ENCODE measurements at places on chromosomes 2 and 18.

DNA sequence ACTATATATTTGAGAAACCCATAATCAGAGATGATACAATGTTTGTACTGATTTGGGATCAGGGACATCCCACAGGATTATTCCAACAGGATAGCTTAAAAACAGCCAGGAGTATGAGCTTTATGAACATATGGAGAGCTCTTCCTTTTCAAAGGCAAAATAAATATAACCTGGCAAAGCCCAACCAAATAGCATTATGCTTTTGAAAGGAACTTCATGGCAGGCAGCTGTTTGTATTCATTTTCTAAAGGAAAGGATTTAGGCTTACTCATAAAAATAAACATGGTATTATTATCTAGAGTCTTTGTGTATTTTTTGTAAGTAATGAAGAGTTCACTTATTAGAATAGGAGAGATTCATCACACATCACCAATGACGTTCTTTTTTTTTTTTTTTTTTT, 44.4 kb downstream of the CCDC195 start:
- no peak for DNase-seq

- DNase-seq = no peak
These were observed 234.9 kb downstream of the OSR1 start for GRCh38 chr2:19123556-19123955.

DNA sequence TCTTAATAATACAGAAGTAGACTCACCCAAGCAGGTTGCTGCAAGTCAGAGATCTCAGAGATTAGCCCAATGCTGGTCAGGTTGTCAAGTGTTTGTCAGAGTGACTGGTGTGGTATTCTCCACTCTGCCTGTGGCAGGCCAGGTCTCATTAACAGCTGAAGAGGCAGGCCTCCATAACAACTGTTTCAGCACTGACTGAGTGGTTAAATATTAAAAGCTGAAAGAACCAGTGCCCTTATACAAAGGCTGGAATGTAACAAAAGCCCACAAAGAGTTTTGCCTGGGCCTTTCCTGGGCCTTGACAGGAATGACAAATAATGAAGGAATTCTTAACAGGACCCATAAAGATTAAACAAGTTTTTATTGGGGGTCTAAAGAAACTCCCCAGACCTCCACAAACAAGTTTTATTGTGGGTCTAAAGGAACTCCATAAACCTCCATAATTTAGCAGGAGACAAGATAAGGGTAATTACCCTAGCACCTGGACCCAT, 26.8 kb downstream of the SULT1C2 start:
- no peak for DNase-seq

- no peak for DNase-seq
These were observed 52.0 kb downstream of the FEZ2 start for GRCh38 chr2:36545871-36546416.

GRCh38 chr2:24492421-24493279, 1.6 kb downstream of the NCOA1 start:
- DNase-seq = no peak

DNA sequence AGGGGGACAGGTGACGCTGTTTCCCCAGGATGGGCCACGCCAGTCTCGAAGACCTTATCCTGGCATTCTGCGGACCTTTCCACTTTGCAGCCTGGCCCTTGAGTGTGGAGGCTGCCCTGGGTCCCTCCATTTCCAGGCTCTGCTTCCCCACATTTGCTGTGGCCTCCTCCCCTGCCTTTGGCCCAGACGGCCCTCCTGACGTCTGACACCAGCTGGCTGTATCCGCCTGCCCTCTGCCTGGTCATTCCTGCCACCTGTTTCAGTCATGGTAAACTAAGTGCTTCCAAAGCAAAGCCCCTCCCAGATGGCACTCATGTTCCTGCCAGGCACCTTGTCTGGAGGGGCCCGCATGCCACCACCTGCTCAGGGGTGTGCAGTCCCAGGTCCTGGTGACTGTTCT, 95.1 kb downstream of the ASB1 start:
- DNase-seq = no peak

GRCh38 chr2:23293063-23293462, 91.9 kb upstream of the KLHL29 start:
- no peak for DNase-seq

DNA sequence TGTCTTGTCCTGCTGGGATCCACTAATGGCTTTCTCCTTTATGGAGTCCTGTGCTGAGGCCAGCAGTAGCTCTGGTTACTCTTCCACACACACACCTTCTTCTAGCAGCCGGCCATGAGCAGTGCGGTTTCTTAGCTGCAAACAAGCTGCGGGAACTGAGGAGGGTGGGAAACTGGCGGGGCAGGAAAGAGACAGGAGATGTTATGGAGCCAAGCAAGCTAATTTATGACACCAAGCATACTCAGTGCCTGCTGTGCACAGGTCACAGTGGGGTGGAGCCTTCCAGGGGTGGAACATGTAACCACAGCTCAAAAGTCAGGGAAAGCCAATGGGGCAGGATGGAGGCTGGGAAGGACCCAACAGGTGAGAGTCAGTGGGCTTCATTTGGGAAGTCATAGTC, 180.8 kb downstream of the FAM210A start:
- no peak for DNase-seq

- no peak for DNase-seq
These were observed 25.3 kb downstream of the SMAD7 start for GRCh38 chr18:48925491-48925780.

GRCh38 chr2:151842830-151843690, 14.8 kb upstream of the ARL5A start:
- no peak for DNase-seq

DNA sequence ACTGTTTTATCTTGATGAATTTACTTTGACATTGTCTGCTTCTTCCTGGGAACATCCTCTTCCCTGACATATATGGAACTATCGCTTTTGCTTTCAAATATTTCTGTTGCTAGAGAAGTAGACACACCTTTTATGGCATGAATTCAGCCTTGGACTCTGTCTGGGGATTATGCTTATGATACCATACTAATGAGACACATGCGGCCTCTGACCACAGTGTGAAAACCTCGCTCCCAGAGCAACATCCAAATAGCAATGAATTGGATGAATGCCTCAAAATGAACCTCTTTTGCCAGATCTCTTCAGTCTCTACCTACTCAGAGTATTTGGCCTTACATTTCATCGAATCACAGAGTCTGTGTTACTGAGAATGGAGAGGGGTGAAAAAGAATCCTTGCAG, 70.9 kb downstream of the PIEZO2 start:
- DNase-seq = no peak

- DNase-seq = no peak
These were observed 150.6 kb downstream of the PRPF40A start for GRCh38 chr2:152566728-152567069.

DNA sequence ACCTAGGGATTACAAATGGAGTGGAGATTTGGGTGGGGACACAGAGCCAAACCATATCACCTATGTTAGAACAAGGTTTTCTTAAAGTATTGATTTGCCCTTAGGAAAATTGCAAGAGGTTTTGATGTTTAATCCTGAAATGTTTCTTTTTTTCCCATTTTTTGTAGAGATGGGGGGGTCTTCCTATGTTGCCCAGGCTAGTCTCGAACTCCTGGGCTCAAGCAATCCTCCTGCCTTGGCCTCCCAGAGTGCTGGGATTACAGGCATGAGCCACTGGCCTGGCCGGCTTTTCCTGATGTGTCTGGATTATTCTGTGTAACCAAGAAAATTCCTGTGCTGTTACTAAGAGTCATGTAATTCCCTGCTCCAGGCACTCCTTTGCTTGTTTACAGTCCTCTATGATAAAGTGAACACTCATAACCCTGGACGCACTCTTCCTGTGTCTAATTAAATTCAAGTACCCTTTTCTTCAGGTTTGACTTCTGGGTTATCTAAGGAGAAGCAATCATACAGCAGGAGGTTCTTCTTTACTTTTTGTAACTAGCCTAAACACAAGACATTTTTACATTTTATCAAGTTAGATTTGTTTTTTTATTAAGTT, 15.0 kb upstream of the CTDP1 start:
- no peak for DNase-seq

GRCh38 chr2:28670856-28671255, 80.8 kb upstream of the PPP1CB start:
- no peak for DNase-seq

DNA sequence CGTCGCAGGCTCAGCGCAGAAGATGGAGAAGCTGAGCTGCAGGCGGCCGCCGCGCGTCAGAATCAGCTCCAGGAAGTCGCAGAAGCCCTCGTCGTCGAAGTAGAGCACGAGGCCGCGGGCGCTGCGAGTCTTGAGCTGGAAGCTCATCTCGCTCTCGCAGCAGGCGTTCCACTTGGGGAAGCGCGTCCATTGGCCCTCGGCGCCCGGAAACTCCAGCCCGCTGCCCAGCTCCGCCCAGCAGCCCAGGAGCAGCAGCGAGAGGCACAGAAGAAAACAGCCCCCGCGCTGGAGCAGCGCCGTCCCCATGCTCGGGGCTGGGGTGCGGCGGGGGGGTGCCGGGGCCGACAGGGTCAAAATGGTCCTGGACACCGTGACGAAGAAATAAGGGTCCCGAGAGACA, 4.0 kb downstream of the NRXN1 start:
- DNase-seq = no peak

DNA sequence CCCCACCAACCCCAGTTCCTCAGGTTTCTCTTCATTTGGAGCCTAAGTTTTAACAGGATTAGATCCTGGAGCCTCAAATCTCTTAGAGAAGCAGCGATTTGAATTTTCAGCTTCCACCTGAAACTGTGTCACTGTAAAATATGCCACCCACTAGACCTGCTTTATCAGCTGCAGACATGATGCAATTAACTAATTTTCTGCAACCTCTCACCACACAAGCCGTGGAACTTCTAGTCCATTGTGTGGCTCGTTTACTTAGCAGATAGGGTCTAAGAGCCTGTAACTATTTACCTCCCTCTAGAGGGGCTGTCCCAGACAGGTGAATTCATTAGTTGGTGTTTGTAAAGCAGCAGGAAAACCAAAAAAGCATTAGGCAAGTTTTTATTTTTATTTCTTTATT, 31.6 kb upstream of the FZD5 start:
- DNase-seq = no peak

All from stimulated activated CD4-positive, alpha-beta T cell treated with anti-CD3 and anti-CD28 coated beads, Interleukin-1b, Interleukin-23, amount 100 ng/mL, for 1 hour (primary cell).